Natural killer cell treated with Interleukin-12 subunit alpha and Interleukin-12 subunit beta and Interleukin-15 and Interleukin-18, amount 100 ng/mL, for 72 hours (primary cell): ENCODE measurements at places on chromosomes 6 and 20. TPM values are rescaled to one million over a fixed set of nuclear protein-coding genes. Genes with fewer than 3 reads are reported as not detected.

Gene APOBEC2
- total RNA-seq, result not detected

Gene RIMS1
- not detected for total RNA-seq

Gene TCF19
- total RNA-seq, result 96.5 TPM

Gene DNAH8
- total RNA-seq, result 0.12 TPM

Gene RNF144B
- total RNA-seq, result 0.76 TPM

Gene SFTA2
- not detected for total RNA-seq

Gene CD93
- 16.8 TPM for total RNA-seq

Gene AVP
- not detected for total RNA-seq

Gene GPLD1
- total RNA-seq, result 0.45 TPM

Gene KIF25
- total RNA-seq, result not detected

Gene PDYN
- not detected for total RNA-seq

Gene MOG
- not detected for total RNA-seq

Gene KAT14
- total RNA-seq, result 11.0 TPM

Gene NRSN1
- total RNA-seq, result not detected

Gene CPNE5
- 2.9 TPM for total RNA-seq

Gene COL9A3
- total RNA-seq, result not detected

Gene SLC17A1
- not detected for total RNA-seq

Gene SLC17A2
- not detected for total RNA-seq

Gene KPNA5
- 10.5 TPM for total RNA-seq

Gene BTN1A1
- total RNA-seq, result not detected

Gene GPSM3
- 143 TPM for total RNA-seq

Gene STK35
- total RNA-seq, result 21.4 TPM

Gene PNLDC1
- total RNA-seq, result 1.1 TPM

Gene CDSN
- total RNA-seq, result not detected

Gene CFB
- total RNA-seq, result 0.33 TPM

Gene TMEM14A
- 9.4 TPM for total RNA-seq

Gene PMEPA1
- total RNA-seq, result 0.08 TPM

Gene TTLL9
- total RNA-seq, result not detected

Gene PCED1A
- total RNA-seq, result 53.8 TPM

Gene PKHD1
- not detected for total RNA-seq

Gene DEFB110
- not detected for total RNA-seq

Gene WFDC8
- total RNA-seq, result not detected

Gene ZBP1
- total RNA-seq, result 4.9 TPM

Gene TPD52L1
- total RNA-seq, result not detected

Gene ITPA
- 94.7 TPM for total RNA-seq

Gene MYT1
- not detected for total RNA-seq

Gene GMNN
- total RNA-seq, result 81.0 TPM

Gene GRM1
- total RNA-seq, result not detected
